ENCODE measurements at places on chromosomes 1 and 21.

DNA sequence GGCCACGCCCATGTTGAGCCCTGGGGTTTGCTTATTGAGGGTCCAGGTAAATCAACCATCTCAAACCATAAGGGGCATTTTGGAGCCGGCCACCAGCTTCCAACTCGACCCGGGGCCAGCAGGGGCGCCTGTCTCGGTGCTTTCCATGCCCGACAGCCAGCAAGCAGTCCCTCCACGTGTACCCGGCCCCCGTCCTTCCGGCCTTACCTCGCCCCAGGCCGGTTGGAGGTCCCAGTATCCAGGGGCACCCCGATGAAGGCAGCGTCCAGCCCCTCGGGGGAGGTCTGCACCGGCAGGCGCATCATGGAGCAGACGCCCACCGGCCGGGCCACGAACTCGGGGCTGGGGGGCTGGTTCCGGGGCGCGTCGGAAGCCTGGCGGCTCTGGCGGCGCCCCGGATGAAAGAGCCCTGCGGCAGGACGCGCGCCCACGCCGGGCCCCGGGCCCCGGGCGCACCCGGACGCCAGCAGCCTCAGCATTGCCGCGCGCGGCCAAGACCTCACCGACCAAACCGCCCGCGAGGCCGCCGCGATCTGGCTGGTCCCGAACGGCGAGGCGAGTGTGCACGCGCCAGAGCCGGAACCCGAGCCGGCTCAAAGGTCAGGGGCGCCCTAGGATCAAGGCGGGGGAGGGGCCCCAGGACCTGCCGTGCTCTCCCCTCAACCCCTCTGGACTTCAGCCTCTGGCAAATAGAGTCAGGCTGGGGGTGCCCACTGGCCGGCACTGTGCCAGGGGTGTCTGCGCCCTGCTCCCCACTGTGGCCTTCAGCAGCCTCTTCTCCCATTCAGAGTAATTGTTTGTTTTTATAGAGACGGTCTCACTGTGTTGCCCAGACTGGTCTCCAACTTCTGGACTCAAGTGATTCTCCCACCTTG lies at the start of gene AGMAT:
Gene AGMAT, minus strand, starts transcription at position 563 of the 875 bp plus-strand sequence. Its CDS starts 84 bp downstream, at position 479.
- peak; percentile 86 for DNase-seq

DNA sequence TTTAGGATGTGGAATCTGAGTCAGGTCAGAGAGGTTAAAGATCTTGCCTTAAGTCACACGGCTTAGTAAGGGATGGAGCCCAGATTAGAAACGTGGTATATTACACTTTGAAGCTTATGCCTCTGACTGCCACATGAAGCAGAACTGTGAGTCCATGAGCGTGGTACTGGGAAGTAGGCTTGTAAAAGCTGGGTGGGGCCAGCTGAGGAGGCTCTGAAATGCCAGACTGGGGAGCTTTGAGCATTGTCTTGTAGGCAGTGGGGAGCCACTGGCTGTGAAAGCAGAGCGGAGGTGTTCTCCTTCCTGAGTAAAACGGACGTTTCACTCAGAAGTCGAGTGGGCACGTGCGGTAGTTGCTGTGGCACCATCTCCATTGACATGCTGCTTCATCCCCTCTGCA lies 72.6 kb upstream of the USP24 start:
- peak; percentile 48 for DNase-seq

DNA sequence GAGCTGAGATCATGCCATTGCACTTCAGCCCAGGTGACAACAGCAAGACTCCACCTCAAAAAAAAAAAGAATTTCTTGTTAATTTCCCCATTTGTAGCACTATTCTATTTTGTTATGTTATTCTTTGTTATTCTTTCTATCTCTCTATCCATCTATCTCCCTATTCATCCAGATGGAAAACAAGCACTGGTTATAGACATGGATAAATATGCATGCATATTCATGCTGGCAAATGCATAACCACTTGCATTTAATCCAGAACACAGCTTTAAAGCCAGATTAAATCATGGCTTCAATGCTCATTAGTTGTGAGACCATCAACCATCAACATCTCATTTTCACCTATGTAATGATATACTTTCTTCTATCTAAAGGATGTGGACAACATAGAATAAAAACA lies 21.5 kb upstream of the KLHL20 start:
- DNase-seq, result no peak

DNA sequence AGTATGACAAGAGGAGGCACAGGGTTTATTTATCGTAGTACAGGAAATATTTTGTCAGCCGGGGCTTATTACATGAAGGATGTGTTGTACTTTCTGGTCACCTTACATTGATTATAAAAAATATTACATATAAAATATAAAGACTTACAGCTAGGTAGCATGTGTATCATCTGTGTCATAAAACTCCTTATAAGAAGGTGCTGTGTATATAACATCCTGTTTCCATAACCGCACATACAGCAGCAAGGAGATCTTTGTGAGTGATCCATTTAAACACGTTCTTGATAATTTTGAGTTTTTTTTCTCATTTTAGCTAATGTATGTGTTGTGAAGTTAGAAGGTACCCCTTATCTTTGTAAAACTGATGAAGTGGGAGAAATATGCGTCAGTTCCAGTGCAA lies 60.1 kb downstream of the S100B start:
- no peak for DNase-seq
